NCI-H226 (cell line): ENCODE measurements at places on chromosomes 12 and 14.

GRCh38 chr14:95442016-95442632 lies 74.3 kb downstream of the SYNE3 start:
- no peak for DNase-seq

DNA sequence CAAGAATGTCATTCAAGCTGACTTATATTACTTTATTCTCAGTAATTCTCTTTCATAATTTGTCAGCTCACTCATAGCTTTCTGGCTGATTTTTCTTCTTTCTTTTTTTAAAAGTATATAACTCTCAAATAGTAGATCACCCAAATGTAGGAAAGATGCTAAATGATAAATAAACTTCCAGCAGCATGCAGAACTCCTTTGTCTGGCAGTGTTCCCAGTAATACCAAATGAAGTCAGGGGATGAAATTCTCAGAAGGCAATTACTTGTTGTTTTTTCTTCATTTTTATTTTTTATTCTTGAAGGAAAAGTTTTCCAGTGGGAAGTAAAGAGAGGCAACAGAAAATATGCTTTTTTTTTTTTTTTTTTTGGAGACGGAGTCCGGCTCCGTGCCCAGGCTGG lies 133.3 kb upstream of the SLCO1C1 start:
- DNase-seq = no peak

DNA sequence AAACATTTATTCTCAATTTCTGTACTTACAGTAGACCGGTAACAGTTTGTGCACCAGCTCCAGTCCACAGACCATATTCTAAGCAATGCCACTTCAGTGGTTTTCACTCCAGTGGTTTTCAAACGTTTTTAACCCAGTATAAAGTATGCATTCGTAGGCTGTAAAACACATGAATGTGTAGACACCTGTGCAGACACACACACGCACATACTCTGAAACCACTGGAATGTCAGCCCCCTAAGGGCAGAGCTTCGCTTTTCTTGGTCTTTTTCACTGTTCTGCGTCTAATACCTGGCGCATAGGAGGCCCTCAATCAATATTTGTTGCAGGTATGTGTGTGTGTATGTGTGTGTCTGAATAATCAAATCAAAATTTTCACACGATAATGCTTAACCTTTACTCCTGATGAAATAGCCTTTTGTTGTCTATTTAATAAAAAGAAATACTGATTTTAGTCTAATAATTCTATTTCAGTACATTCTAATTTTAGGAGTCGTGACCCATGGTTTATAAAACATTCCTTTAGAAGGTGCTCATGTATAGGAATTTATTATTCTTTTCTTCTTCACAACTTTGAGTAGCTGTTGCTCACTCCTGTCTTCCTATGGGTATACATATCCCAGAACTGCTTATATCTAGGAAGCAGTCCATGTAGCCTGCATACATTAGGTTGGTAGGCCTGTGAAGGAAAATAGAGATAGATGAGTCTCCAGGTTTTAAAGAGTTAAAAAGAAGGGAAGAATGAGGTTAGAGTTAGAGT lies 73.6 kb upstream of the REP15 start:
- no peak for DNase-seq

- DNase-seq = no peak
Measured at GRCh38 chr14:50578433-50578832, 18.5 kb downstream of the ATL1 start.

DNA sequence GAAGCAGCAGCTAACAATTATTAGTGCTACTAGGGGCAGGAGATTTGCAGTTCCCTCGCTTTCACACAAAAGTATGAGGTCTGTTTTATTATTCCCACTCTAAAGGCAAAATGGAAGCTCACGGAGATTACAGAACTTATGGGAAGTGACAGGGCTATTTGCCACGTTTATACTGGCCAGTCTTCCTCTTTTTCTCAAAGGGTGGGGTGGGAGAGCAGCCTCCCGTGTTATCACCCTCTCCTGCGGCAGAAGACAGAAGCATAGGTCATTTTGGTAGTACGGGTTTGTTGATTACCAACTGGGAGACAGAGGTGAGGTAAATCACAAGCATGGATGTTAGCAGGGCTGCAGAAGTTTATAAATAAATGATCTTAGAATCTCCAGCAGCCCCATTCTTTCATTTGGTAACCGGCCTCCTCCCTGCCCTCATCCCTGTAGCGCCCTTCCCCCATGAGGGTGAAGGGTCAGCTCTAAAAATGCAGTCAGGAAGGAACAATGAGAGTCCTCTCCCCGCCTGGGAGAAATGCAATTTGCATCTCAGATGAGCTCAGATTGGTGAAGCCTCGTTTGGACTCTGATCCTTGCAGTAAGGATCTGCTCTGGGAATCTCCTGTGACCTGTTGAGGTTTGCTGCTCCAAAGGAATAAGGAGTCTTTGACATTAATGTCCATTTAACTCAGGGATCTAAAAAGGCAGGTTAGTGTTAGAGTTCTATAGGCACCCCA lies 44.7 kb upstream of the SINHCAF start:
- DNase-seq = no peak

- DNase-seq = no peak
Measured at GRCh38 chr12:124002021-124002644, 29.1 kb downstream of the ZNF664 start.

DNA sequence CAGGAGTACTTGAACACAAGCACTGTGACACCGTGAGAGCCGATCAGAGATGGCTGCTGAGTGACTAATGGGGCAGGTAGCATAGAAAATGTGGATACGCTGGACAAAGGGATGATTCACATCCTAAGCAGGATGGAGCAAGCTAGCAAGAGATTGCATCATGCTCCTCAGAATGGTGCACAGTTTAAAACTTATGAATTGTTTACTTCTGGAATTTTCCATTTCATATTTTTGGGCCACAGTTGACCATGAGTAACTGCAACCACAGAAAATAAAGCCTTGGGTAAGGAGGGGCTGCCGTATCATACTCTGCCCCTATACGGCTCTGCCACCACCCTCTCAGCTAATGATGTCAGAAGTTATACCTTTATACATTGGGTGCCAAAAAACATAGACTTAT lies 23.3 kb upstream of the MARK3 start:
- DNase-seq = peak; percentile 88

- DNase-seq = peak; percentile 86
Measured at GRCh38 chr12:64733857-64734256, 25.3 kb downstream of the GNS start.

- DNase-seq = no peak
Measured at GRCh38 chr14:96215452-96216244, 11.0 kb downstream of the BDKRB2 start.

- peak; percentile 69 for DNase-seq
Measured at GRCh38 chr12:68440068-68440581, 108.0 kb upstream of the MDM1 start.

- no peak for DNase-seq
Measured at GRCh38 chr12:14313379-14314138, 51.9 kb upstream of the ATF7IP start.

DNA sequence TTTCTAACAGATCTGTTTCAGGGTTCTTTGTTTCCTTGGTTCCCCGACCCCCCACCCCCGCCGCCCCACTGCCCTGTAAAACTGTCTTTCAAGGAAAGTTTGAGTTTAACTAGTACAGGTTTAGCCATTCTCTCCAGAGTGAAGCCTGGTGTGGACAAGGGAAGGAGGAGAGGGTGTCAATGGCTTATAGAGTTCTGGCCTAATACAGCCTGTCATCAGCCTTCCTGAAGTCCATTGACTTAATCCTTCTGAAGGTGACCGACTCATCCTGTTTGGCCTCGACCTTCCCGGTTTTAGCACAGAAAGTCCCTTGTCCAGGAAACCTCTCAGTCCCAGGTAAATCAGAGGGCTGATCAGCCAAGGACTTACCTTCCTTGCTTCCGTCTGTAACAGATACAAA lies 11.0 kb upstream of the P2RX4 start:
- no peak for DNase-seq

DNA sequence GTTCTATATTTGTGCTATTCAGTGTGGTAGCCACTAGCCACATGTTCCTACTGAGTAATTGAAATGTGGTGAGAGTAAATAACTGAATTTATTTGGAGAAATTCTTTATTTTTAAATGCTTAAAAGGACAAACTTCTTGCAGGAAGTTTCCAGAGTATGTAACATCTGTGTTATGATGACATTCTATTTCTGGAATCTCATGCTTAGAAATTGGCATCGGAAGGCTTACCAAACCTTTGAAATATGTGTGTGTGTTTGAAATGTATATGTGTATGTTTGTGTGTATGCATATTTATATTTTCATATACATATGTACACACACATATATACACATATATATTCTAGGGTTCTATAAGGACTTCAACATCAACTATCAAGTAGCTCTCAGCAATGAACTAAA lies 12.4 kb upstream of the WSCD2 start:
- DNase-seq = no peak

GRCh38 chr14:36467332-36467731 lies 52.7 kb downstream of the NKX2-1 start:
- no peak for DNase-seq

- DNase-seq = peak; percentile 69
Measured at GRCh38 chr12:75120311-75120711, 89.3 kb downstream of the KCNC2 start.

GRCh38 chr12:52657250-52657902 lies 5.4 kb upstream of the KRT2 start:
- no peak for DNase-seq
